EL (cell line): ENCODE measurements at places on chromosomes 7 and 10.
A peak's percentile ranks its signal among the peaks of the same experiment; 100 is the strongest.

DNA sequence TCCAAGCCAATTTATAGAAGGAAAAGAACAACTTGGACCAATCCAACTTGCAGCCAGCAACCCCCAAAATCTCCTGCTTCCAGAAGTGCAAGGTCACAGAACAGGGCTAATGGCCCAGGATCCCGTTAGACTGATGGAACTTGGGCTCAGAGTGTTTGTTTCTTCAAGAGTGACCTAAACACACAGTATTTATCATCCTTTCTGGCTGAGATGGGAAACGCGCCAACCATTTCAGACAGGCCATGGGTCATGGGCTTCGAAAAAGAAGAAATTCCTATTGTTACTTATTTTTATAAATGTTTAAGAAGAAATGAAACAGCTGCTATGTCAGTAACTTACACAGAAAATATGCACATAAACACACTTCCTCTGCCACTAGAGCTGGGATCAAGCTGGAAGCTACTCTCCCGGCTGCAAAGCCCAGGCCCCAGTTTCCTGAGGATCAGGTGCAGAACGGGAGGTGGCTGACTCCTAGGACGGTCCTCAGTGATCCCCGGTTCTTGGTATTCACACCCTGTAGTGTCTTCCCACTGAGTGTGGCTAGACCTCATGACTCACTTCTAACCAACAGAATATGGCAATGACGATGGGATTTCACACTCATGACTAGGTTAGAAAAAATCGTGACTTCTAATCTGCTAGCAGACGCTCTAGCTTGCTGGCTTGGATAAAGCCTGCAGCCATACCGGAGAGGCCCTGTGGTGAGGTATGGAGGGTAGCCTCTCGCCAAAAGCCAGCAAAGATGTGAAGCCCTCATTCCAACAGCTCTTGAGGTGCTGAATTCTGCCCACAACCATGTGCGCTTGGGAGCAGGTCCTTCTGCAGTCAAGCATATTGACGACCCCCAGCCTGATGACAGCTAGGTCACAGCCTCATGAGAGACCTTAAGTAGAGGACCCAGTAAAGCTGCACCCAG is 60.2 kb downstream of the CHST15 start:
- peak; percentile 67 for DNase-seq

DNA sequence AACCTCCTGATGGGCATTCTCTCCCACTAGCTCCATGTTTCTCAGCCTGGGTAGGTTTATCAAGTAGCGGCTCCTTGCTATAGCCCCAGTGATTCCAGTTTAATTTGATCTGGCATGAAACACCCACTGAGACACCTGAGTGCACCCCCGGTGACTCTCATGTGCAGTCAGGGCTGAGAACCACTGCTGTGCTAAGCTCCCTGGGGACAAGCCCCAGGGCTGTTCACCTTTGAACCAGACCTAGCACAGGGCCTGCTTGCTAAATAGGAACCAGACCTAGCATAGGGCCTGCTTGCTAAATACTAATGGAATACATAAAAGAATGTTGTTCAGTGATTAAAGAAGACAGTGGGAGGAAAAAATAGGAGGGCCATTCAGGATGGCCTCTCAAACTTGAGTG is 167.6 kb downstream of the JAZF1 start:
- no peak for DNase-seq

DNA sequence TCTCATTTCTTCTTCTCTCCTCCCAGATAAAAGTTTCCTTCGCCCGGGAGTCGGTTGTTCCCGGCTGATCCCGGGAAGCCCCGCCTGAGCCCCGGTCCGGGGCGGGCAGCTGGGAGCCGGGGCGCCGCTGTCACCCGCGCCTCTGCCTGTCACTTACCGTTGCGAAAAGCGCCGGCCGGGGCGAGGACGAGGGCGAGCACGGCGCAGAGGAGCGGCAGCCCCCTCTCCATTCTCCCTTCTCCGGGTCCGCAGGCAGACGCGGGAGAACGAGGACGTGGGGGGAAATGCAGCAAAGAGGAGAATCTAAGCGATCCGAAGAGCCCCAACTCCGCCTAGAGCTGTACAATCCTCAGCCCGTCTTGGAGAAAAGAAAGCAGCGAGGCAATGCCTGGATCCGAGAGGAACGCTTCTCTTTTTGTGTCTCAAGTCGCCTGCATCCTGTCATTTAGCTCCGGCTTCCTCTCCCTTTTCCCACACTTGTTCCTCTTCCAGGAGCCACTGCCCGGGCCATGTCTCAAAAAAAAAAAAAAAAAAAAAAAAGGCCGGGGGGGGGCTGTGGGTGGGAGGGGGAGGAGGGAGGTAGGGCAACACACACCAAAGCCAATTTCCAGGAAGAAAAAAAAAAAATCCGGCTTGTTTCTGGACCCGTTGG is at the start of gene NRP1:
TSS of gene NRP1 (minus strand) at position 515 of the 652 bp plus-strand sequence. CDS start at position 230, 285 bp downstream.
- DNase-seq = no peak

- DNase-seq = no peak
Measured at GRCh38 chr10:100356067-100357017, 9.3 kb downstream of the SCD start.

- no peak for DNase-seq
Measured at GRCh38 chr10:95277201-95277570, 13.6 kb downstream of the PDLIM1 start.

- no peak for DNase-seq
Measured at GRCh38 chr7:50310361-50310760, 5.8 kb downstream of the IKZF1 start.

DNA sequence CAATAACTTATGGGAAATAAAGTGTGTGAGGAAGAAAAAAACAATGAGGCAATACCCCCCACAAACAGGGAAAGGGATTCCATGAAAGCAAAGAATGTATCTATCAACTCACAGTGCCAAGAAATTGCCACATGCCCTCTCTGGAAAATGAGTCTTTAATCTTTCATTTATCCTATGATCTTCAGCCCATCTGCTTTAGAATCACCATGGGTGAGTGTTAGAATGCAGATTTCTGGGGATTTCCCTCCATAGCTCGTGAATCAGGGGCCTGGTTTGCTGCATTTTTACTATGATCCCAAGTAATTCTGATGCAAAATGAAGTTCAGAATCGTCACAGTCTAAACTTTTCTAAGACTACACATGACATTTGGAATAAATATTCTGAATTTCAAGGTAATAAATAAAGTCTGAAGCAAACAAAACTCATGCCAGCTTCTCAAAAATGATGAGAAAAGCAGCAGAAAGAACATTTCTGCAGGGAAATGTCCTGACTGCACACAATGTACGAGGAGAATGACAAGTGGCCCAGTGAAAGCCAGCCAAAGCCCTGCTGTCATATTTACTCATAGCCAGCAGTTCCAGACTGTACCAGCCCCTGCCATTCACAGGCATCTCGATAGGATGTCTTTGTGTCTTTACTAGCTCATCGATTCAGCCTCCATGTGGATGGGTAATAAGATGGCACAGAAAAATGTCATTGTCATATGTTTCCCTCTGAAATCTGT is 167.1 kb downstream of the ELMO1 start:
- no peak for DNase-seq

DNA sequence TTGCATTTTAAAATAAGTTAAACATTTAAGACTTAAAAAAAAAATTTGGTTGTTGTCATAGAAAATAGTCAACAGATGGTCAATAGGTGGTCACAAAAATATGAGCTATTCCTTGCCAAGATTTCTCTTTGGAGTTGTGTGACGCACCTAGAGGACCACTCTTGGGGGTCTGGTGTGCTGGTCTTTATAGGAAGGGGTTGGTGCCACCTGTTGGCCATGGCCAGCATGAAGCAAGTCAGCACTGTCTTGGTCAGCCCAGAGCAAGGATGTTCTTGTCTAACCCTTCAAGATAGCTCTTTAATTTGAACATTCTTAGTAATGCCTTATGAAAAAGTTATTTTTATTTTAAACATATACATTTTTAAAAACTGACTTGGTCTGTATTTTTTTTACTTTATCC is 267.9 kb upstream of the CNTNAP2 start:
- no peak for DNase-seq
